ENCODE measurements at places on chromosomes 12 and 14.

GRCh38 chr12:14373217-14373616, 7.7 kb downstream of the ATF7IP start:
- no peak for DNase-seq

DNA sequence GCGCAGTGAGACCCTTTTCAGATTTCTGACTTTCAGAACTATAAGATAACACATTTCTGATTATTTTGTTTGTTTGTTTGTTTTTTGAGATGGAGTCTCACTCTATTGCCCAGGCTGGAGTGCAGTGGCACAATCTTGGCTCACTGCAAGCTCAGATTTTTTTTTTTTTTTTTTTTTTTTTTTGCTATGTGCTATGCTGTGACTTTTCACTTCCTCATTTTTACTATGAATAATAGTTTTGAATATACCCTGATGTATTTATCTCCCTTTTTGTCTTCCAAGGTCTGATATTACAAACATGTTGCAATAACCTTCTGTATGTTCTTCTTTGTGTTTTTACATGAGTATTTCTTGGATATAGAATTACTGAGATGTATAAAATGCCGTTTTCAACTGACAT, 658.7 kb upstream of the SEL1L start:
- DNase-seq, result no peak

DNA sequence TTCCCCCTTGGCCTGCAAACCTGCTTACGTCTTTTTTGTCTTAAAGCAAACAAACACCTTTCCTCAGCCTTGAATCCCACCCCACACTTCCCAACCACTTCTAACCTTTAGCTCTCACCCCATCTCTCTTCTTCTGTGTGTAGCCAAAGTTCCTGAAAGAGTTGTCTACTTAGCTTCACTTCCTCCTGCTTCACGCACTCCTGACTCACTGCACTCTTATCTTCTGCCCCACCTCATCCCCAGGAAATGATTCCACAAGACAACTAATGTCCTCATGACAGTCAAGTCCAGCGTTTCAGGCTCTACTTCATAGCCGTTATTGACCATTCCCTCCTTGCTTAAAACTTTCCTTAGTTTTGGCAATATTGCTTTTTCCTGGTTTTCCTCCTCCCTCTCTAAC, 22.4 kb downstream of the EIF2B2 start:
- DNase-seq, result no peak

GRCh38 chr12:13425766-13426165, 229.2 kb downstream of the EMP1 start:
- no peak for DNase-seq

GRCh38 chr14:92702441-92702918, 45.9 kb downstream of the LGMN start:
- no peak for DNase-seq

DNA sequence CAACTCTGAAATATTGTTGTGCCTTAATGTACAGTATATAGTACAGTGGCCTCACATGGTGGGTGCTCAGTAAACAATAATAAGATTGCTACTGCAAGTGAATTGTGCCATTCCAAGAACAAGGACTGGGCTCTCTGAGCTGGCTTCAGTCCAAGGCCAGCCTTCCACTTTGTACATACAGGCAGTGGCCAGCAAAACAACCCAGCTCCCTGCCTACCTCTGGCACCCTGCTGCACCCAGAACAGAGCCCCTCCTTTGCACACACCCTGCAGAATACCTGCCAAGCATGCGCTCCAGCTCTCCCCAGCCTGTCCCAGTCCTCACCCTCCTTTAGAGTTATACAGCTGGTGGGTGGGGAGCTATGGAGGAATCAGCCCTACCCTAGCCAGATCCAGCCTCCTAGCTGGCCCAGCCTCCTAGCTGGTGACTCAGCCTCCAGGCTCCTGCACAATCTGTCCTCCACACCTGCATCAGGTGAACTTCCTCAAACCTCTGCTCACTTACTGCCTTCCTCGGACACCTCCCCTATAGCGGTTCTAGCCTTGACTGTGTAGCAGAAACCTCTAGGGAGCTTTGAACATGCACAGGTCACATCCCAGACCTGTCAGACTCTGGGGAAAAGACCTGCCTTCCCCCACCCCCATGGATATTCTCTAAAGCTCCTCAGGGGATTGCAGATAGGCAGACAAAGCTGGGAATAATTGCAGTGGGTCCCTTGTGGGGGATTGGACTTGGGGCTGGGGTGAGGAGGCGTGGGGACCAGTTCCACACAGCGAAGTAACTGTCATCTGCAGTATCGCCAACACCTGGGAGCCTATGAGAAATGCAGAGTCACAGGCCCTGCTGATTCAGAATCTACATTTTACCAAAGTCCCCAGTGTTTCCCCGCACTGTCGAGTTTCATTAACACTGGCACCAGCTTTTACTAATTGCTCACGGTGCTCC, 17.9 kb downstream of the ZDHHC22 start:
- DNase-seq, result no peak

DNA sequence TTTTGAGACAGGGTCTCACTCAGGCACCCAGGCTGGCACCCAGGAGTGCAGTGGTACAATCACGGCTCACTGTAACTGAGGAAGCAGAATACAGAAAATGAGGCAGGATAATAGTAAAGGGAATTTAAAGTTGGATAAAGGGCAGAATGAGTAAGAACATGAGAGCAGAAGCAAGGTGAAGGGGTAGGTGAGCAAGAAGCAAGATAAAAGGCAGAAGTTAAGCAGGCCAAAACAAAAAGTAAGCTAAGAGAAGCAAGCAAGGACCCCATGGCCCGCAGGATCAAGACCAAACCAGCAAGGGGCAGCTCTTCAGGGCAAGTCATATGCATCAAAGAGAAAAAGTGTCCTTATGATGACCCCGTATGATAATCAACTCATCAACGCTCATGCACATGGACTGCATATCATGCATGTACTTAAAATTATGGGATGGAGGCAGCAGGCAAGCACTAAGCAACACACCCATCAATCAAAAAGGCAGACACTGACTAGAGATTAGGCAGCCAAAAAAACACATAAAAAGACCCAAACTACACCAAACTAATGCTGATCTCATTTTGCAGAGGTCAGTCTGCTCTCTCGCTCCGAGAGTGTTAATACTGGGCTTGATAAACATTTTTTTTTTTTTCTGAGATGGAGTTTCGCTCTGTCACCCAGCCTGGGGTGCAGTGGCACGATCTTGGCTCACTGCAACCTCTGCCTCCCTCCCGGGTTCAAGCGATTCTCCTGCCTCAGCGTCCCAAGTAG, 11.6 kb downstream of the TIMELESS start:
- DNase-seq, result no peak

GRCh38 chr12:20445687-20446086, 77.3 kb downstream of the PDE3A start:
- no peak for DNase-seq

DNA sequence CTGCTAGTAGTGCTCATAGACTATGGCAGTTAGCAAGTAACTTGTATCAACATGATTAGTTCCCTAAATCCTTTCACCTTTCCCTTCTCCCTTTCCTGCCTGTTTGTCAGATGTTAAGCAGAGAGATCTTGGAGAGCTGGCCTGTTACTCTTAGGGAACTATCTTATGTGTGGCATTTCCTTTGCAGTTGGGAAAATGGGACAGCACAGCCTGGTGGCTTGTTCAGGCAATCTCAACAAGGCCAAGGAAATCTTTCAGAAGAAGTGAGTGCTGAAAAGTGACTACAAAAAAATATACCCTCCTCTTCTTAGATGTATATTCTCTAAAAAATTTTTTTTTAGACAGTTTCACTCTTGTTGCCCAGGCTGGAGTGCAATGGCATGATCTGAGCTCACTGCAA, 7.4 kb downstream of the PARP2 start:
- DNase-seq, result no peak

GRCh38 chr14:103221781-103222358, 98.6 kb downstream of the TNFAIP2 start:
- no peak for DNase-seq

- DNase-seq, result no peak
Measured at GRCh38 chr12:12823300-12823699, 10.2 kb downstream of the DDX47 start.

DNA sequence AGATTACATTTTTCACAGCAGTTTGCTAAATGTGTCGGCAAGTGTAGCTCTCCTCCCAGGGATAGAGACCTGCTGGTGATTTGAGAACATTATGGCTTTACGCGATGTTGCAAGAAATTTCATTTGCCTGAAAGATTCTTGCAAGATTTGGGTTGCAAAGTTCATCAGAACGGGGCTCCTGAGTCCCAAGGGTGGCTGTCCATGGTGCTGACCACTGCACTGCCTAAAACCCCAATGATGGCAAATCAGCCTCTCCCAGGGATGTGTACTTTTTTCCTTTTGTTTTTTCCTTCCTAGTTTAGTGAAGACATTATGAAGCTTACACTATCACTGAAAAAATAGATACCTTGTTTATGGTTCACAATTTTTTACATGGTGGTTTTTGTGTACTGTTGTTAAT, 85.4 kb downstream of the WSCD2 start:
- DNase-seq, result no peak

GRCh38 chr14:105171004-105171673, 2.6 kb upstream of the JAG2 start:
- DNase-seq, result no peak

DNA sequence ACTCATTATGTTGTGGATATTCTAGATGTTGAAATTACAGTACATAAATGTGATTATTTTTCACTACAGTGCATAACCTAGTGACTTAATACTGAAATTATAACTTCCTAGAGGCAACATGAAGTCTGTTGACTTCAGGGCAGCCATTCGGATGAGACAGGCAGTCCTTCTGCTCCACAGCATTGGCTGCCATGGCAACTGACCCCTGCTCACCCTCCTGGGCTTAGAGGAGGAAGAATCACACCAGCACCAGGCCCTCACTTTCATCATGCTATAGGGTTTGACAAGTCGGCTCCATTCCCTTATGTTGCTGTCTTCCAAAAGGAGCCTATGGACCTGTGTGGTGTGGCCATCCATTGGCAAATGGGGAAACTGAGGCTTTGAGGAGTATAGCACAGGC, 233.5 kb upstream of the TMEM132C start:
- no peak for DNase-seq

DNA sequence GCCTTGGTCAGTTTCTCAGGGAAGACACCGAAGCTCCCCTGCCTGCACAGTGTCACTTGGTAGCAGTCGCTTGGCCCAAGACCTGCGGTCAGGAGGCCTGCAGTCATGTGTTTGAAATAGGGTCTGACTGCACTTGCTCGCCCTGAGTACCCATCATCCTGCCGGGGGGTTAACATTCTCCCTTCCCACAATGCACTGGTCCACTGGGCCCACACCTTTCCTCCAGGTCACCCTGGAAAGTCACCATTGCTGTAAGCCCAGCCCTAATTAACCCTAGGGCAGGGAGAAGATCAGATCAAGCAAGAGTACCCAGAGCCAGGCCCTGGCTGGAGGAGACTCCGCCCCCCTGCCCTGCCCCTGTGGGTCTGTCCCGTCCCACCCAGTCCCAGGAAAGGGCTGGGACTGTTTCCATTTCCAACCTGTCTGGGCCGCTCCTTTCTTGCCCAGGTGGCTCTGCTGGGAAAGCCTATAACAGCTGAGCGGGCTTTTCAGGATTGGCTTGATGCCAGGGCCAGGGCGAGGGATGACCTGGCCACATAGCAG, 87.1 kb downstream of the ZFP36L1 start:
- DNase-seq, result no peak

GRCh38 chr12:1606021-1606622, 11.7 kb upstream of the FBXL14 start:
- DNase-seq, result peak; percentile 77

Measured in Panc1 (cell line).